ENCODE measurements at places on chromosomes 4 and X. TPM values are rescaled to one million over a fixed set of nuclear protein-coding genes. Genes with fewer than 3 reads are reported as not detected.

ODAPH gene
- not detected for total RNA-seq

USP17L26 gene
- total RNA-seq = not detected

ATP5ME gene
- 47.2 TPM for total RNA-seq

MAN2B2 gene
- 35.9 TPM for total RNA-seq

All from hair follicle dermal papilla cell (primary cell).